GOT3 (cell line): ENCODE measurements at places on chromosomes 2 and 18.

GRCh38 chr2:241215421-241215820 lies 26.9 kb downstream of the ANO7 start:
- no peak for DNase-seq

DNA sequence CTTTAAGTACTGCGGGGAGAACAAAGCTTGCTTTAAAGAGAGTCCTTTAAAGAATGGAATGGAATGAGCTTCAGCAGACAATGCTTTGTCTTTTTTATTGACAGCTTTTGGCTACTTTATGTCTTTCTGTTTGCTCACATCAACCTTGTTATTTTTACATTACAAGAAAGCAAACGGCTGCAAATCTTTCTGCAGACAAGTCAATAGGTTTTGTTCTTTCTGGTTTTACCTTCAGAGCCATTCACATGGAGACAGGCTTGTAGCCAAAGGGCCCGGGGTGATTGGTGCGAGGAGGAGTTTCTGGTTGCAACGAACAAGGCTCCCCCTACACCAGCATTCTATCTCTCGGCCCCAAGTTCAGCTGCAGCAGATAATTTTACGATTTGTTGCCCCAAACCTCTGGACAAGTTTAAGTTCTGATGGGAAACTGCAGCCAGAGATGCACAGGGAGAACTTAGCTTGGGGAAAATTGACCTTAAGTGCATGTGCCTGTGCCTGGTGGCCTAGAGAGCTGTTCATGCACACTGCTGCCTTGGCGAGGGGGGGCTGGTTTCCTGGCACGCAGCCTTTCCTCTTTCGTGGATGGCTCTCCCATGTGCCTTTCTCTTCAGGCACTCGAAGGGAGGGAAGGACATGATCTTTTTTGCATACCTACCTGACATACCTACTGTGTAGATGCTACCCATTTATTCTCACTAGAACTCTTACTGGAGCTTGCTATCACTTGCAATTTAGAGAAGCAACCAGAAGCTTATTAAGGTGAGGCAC lies 543.2 kb downstream of the DCDC2C start:
- no peak for DNase-seq

DNA sequence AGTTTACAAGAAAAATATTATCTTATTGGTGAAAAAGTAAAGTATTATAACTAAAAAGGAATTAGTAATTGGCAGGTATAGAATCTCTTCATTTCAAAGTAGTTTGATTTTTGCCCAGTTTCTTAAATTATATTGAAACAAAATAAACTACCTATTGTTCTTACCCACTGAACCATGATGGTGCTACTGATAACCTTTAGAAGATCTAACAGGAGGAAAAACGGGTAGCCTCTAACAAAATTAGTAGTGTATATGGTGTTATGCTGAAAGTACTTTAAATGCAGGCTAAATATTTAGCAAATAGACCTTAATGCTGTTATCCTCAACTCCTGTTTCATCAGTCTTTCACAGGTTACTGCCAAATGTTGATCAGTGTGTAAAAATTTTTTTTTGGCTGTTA lies 19.1 kb downstream of the MRPS9 start:
- no peak for DNase-seq

DNA sequence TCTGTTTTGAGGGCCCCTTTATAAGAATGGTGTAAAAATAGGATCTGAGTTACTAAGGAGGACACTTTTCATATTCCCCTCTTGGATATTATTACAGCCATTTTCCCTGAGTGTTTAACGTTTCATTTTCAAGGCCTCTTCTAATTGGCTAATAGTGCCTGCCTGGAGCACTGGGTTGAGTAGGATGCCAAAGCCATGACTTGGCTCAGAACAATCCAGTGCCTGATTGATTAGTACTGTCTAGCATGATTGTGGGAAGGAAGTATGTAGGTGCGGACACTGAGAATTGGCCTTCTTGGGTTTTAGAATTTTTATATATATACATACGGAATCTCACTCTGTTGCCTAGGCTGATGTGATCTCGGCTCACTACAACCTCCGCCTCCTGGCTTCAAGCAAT lies 66.1 kb downstream of the NAB1 start:
- no peak for DNase-seq

- DNase-seq, result no peak
Observed at GRCh38 chr2:8566155-8566670, 115.6 kb upstream of the ID2 start.

- DNase-seq, result no peak
Observed at GRCh38 chr2:191713837-191714236, 35.9 kb downstream of the NABP1 start.

GRCh38 chr2:75251896-75252295 lies 52.6 kb upstream of the TACR1 start:
- no peak for DNase-seq

DNA sequence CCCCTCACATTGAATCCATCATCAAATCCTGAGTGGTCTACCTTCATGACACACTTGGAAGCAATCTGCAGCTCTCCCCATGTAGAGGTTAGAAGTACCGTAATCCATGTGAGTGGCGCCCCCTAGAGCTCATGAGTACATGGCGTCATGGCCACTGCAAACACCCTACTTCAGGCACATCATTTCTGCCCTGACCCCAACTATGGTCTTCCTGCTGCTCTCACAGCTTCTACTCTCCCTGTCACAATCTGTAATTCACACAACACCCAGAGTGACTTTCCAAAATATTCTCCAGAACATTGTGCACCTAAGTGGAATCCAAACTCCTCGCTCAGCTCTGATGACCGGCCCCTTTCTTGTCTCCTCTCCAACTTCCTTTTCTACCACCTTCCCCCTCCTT lies 141.9 kb downstream of the ANKRD44 start:
- no peak for DNase-seq

GRCh38 chr2:48043746-48044145 lies 137.4 kb upstream of the FBXO11 start:
- DNase-seq, result no peak

- no peak for DNase-seq
Observed at GRCh38 chr2:147530033-147530432, 314.8 kb upstream of the ACVR2A start.

DNA sequence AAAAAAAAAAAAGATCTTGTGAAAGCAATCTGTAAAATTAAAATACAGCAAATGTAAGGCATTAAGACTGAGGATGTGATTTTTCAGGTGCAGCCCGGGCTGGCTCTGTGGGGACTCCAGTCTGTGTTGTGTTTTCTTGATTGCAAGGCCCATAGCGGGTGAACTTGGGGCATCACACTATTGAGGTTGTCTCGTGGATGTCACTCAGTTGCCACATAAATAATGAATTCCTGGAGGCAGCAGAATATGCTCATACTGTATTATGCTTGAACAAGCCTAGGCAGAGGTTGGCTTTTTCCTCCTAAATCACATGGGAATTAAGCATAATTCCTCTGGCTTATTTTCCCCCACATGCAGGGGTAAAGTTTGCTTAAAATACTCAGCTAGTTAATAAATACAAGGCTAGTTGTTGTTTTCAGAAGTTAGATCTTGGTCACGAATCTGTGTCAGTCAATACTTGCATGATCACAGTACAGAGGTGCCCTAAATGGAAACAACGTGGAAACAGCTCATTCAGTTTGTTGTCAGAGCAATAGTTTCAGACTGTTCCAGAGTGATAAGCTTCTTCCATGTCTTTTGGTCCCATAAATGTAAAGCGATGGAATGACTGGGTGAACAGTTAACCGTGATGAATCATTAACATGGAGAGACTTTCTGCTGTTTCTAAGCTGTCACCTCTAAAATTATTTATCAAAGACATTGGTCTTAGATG lies 16.4 kb downstream of the GEMIN6 start:
- no peak for DNase-seq
